Karpas-422 (cell line): ENCODE measurements at places on chromosomes 2 and 18. TPM values are rescaled to one million over a fixed set of nuclear protein-coding genes. Genes with fewer than 3 reads are reported as not detected.
A peak's percentile ranks its signal among the peaks of the same experiment; 100 is the strongest.

GRCh38 chr18:48776156-48776555, 174.6 kb downstream of the SMAD7 start:
- no peak for DNase-seq

GRCh38 chr18:8609659-8610458, 622 bp downstream of the RAB12 start:
- peak; percentile 66 for DNase-seq

- no peak for DNase-seq
Observed at GRCh38 chr2:37459095-37459981, 114.9 kb downstream of the QPCT start.

DNA sequence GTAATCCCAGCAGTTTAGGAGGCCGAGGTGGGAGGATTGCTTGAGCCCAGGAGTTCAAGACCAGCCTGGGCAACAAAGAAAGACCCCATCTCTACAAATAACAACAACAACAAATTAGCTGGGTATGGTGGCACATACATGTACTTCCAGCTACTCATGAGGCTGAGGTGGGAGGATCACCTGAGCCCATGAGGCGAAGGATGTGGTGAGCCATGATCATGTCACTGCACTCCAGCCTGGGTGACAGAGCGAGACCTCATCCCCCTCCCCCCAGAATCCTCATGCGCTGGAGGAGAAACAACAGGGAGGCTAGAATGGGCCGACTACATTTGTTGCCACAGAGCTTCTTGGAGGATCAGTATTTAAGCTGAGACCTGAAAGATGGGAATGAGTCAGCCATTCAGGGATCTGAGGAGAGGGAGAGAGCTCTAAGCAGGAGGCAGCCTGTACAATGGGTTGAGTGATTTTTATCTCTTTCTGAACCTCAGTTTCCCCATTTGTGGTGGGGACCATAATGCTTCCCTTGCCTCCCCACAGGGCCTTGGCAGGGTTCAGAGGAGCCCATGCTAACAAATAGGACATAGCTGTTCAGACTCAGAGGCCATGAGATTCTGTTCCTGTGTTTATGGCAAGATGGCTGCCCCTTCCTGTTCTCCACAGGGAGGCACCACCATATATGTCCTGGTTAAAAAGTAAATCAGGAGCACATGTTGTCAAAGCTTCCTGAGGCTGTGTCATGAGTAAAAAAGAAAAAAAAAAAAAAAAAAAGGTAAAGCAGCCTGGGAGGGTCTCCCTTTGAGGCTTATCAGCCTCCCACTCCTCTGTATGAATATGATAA, 131.4 kb upstream of the HAAO start:
- no peak for DNase-seq

GRCh38 chr2:46161315-46161714, 135.9 kb upstream of the EPAS1 start:
- DNase-seq, result no peak

The KCNE4 gene
- total RNA-seq, result not detected in 2 replicates

The GPR17 gene
- total RNA-seq, result not detected in 2 replicates

DNA sequence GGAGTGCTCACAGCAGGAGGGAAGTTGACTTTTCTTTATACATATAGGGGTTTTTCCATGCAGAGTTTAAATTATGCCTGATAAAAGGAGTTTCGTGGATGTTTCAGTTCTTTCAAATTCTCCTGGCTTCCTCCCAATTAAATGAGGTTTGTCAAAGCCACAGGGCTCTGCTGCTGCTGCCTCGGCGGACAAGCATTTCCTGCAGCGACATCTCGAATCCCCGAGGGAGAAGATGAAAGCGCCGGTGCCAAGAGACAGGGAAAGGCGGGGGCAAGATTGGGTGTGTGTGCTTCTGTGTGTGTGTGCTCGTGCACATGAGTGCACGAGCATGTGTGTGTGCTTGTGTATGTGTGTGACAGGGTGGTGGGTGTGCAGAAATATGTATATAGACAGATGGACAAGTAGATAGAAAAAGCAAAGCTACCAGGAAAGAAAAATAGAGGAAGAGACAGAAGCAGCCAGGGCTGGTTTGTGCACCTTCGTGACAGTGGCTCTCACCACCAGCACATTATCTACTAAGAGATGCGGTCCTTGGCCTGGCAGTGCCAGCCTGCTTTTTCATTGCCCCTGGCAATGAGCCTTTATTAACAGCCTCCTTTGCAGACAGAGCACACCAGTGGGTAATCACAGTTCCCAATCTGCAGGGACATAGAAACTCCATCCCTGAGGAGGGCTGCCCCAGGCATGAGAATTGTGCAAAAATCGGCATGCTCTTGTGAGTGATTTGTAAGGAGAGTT, 76.2 kb downstream of the CDK15 start:
- peak; percentile 90 for DNase-seq

The C2orf78 gene
- total RNA-seq, result not detected in 2 replicates

The ANTXR1 gene
- not detected in 2 replicates for total RNA-seq

- DNase-seq, result no peak
Observed at GRCh38 chr2:150994076-150994475, 267.6 kb downstream of the RBM43 start.

The PLGLB1 gene
- 4.1 and 12.2 TPM in 2 replicates for total RNA-seq

DNA sequence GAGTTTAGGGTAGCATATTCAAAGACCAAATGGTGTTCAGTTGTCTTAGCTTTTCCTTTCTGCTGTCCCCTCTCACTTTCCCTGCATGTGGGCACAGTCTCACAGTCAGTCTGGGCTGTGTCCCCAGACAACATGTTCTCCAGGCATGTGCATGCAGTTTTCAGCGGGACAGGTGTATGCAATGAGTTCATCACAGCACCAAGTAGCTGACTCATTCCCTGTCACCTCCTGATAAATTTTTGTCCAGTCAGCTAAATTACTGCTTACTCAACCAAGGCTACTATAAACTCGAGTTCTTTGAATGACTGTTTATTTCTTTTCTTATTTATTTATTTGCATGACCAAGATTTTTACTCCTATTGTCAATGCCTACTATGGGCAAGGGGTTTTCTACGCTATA, 148.8 kb upstream of the CDH19 start:
- DNase-seq, result no peak

- no peak for DNase-seq
Observed at GRCh38 chr2:233360771-233361176, 6.5 kb downstream of the DGKD start.

- DNase-seq, result no peak
Observed at GRCh38 chr18:76467371-76468190, 27.5 kb downstream of the ZNF516 start.

- no peak for DNase-seq
Observed at GRCh38 chr18:29002747-29003146, 825.8 kb upstream of the CDH2 start.

GRCh38 chr2:111665011-111665410, 219.0 kb downstream of the ANAPC1 start:
- no peak for DNase-seq

GRCh38 chr2:28380219-28380618, 12.4 kb upstream of the FOSL2 start:
- DNase-seq, result no peak

- no peak for DNase-seq
Observed at GRCh38 chr2:64000630-64001381, 18.4 kb downstream of the VPS54 start.

- no peak for DNase-seq
Observed at GRCh38 chr18:50079571-50080295, 115.2 kb downstream of the MYO5B start.

DNA sequence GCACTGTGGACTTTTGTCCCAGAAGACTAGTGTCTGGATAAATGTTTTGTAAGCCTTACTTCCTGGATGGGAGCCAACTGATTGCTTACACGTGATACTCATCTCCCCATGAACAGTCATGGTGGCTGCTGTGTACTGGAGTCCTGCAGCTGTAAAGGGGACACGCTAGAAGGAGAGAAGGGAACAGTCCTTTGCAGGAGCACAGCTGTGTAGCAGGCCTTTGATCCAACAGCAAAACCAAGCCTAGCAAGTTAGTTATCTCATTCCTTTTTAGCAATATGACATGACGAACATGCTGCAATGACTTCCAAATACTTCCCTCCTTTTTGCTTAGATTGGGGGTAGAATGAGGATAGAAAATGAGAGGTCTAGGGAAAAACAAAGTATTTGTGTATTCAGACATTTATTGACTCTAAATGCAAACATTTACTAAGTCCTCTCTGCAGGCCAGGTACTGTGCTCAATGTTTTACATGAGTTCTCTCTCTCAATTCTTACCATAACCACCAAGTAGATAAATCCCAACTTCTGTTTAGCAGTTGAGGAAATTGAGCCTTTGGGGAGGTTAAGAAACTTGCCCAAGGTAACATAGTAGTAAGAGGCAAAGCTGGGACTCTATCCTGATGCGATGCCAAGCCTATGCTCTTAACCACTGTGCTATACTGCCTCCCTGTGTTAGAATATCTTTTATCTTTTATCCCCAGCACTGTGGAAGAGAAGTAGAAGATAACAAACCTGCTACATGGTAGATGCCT, 55.4 kb upstream of the CD28 start:
- DNase-seq, result peak; percentile 77

- no peak for DNase-seq
Observed at GRCh38 chr18:78977637-78978348, 1.8 kb upstream of the SALL3 start.

- DNase-seq, result no peak
Observed at GRCh38 chr2:45700407-45701013, 49.0 kb downstream of the PRKCE start.

The KIAA2012 gene
- total RNA-seq, result 0.29 and 0.89 TPM in 2 replicates

- no peak for DNase-seq
Observed at GRCh38 chr2:209472871-209473270, 49.0 kb downstream of the MAP2 start.

- no peak for DNase-seq
Observed at GRCh38 chr2:237686659-237687136, 59.3 kb downstream of the LRRFIP1 start.
